Left renal cortex interstitium (tissue), 4 donors: ENCODE measurements at places on chromosomes 11 and 22. TPM values are rescaled to one million over a fixed set of nuclear protein-coding genes. Genes with fewer than 3 reads are reported as not detected.

GRCh38 chr11:95877291-95877690, 46.6 kb downstream of the MTMR2 start:
- no peak for DNase-seq

DNA sequence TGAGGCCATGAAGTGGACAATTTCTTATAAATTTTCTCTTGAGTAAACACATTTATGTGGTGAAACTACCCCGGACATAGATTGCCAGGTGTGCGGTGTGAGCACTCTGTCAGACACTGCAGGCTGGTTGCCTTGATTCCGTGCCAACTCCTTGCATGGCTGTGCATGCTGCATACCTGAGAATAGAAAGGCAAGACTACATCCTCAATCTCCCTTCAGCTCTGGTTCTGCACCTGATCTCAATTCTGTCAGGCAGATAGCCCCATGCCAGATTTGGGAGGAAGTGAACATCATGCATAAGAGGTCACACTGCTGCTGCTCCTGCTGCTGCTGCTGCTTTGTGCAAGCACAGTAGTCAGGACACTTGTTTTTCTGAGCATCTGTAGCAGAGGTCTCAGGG, 42.5 kb upstream of the DEUP1 start:
- DNase-seq = no peak

- no peak for DNase-seq
Observed at GRCh38 chr11:60987577-60988277, 16.2 kb downstream of the CD6 start.

DNA sequence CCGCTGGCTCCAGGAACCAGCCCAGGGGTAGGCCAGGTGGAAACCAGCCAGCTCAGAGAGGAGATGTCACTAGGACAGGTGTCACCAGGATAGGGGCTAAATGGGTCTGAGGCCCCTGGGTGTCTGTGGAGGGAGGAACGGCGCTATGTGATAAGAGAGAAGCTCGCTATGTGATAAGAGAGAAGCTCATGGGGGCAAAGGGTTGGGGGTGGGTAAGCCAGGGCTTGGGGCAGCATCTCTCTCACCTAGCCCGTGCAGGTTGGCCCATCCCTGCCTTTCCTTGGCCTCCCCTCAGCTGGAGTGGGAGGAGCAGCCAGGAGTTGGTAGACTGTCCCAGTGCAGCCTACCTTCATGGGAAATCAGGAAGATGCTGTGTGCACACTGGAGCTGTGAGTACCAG, 26.5 kb upstream of the SUSD2 start:
- DNase-seq = no peak

FIBP gene
- polyA plus RNA-seq = 106 TPM

DNA sequence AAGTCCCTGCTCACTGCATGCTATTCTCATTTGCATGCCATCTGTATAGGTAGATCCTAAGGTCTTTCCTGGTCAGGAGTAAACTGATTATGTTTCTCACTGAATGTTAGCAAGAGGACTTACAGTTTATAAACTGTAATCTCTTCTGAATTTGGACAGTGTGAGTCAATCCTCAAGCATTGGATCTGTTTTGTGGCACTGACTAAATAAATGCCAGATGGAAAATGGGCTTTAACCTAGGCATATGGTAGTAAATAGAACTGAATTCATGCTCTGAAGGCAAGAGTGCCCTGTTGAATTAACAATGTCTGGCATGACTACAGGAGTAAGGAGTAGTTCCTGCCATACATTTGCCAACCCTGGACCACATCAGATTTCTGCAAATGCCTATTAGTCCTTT, 11.4 kb downstream of the FAM181B start:
- no peak for DNase-seq

- DNase-seq = no peak
Observed at GRCh38 chr11:123145220-123145619, 49.8 kb downstream of the CLMP start.
